B cell (primary cell): ENCODE measurements at places on chromosomes 16 and 17. TPM values are rescaled to one million over a fixed set of nuclear protein-coding genes. Genes with fewer than 3 reads are reported as not detected.

- H3K4me3 ChIP-seq = no peak overlapping the region
- H3K27me3 ChIP-seq = peaks cover 3% of the 10 kb centered on the region
- H3K4me1 ChIP-seq = no peaks in the 10 kb centered on the region
- no peak for DNase-seq
Observed at GRCh38 chr16:23222929-23223328, 40.4 kb downstream of the SCNN1G start.

GRCh38 chr17:69949973-69950695 lies 124.9 kb upstream of the KCNJ16 start:
- H3K4me3 ChIP-seq = no peak overlapping the region
- DNase-seq = no peak
- no peaks in the 10 kb centered on the region for H3K27me3 ChIP-seq
- no peaks in the 10 kb centered on the region for H3K4me1 ChIP-seq
- no peak overlapping the region for H3K27ac ChIP-seq

- peaks cover 3% of the 10 kb centered on the region for H3K4me1 ChIP-seq
- DNase-seq = no peak
- H3K4me3 ChIP-seq = no peak overlapping the region
- no peaks in the 10 kb centered on the region for H3K36me3 ChIP-seq
- peaks cover 5% of the 10 kb centered on the region for H3K27me3 ChIP-seq
- no peak overlapping the region for H3K27ac ChIP-seq
Observed at GRCh38 chr16:1108299-1109252, 12.5 kb upstream of the C1QTNF8 start.

- DNase-seq = no peak
- peaks cover 28% of the 10 kb centered on the region for H3K4me1 ChIP-seq
- H3K27ac ChIP-seq = no peak overlapping the region
- H3K4me3 ChIP-seq = no peak overlapping the region
Observed at GRCh38 chr17:5331506-5331905, 49.4 kb downstream of the RABEP1 start.

DNA sequence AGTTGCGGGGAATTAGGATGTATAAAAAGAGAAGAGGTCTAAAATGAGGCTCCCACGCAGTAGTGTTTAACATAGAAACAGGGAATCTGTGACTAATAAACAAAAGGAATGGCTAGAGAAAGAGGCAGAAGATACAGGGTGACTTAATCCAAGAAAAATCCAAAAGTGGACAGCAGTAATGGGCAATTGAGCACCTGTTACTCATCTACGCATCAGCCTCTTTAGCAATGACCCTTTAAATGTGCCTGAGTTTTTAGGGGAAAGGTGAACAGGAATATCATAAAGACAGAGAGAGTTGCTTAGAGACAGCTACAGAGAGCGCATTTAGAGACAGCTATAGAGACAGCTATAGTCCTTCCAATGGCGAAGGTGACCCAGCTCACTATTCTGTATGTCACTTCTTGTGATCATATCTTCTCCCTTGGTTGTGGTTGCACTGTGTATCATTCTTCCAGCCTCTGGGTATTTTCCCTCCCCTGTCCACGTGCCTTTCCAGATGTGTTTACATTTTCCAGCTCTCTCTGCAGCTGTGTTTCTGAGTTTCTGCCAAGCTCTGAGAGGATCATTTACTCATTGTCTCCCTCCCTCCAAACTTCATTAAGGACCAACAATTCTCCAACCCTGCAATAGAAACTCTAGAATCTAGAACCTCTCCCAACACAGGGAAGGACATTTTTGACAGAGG lies 61.5 kb downstream of the MYOCD start:
- H3K27ac ChIP-seq = no peak overlapping the region
- no peaks in the 10 kb centered on the region for H3K36me3 ChIP-seq
- no peaks in the 10 kb centered on the region for H3K4me1 ChIP-seq
- H3K27me3 ChIP-seq = no peaks in the 10 kb centered on the region
- no peak for DNase-seq
- H3K4me3 ChIP-seq = no peak overlapping the region

The RNF227 gene
- 5.8 and 11.8 TPM in 2 replicates for polyA plus RNA-seq

GRCh38 chr17:77781536-77781935 lies 177.0 kb upstream of the TNRC6C start:
- no peak for DNase-seq
- H3K4me1 ChIP-seq = no peaks in the 10 kb centered on the region
- no peak overlapping the region for H3K27ac ChIP-seq
- no peak overlapping the region for H3K4me3 ChIP-seq
- H3K27me3 ChIP-seq = no peaks in the 10 kb centered on the region

The ADAM11 gene
- polyA plus RNA-seq = 0.62 and 1.00 TPM in 2 replicates

DNA sequence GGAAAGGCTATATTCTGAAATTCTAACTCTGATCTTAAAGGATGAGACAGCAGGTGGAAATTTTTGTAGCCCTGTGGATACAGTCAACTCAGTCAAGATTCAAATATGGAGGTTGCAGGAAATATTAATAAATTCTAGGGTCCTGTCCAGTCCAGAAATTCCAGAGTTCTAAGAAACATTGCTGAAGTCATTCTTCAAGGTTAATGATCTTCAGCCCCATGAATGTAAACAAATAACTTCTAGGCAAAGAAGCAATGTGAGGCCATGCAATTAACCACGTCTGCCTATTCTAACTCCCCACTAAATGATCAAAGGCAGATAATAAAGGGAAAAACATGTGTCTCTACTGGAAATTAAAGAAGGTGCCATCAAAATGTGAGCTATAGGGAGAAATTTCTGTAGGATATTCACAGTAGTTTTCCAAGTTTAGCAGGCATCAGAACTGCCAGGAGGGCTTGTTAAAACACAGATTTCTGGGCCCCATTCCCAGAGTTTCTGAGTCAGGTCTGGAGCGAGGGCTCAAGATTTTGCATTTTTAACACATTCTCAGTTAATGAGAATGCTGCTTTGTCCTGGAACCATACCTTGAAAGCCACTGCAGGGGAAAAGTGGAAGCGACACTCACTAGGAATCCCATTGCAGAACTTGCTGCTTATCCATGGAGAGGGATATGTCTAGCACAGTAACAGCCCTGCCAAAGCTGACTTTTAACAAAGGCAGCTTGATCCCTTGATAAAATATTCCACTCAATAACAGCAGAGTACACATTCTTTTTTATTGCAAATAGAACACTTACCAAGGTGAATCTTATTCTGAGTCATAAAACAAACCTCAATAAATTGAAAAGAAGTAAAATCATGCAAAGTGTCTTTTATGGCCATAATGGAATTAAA lies 61.8 kb downstream of the DNAH3 start:
- H3K36me3 ChIP-seq = no peaks in the 10 kb centered on the region
- no peak overlapping the region for H3K27ac ChIP-seq
- H3K4me3 ChIP-seq = no peak overlapping the region
- no peaks in the 10 kb centered on the region for H3K4me1 ChIP-seq
- no peak for DNase-seq
- H3K27me3 ChIP-seq = no peaks in the 10 kb centered on the region

- peaks cover 11% of the 10 kb centered on the region for H3K27me3 ChIP-seq
- no peak overlapping the region for H3K4me3 ChIP-seq
- H3K27ac ChIP-seq = no peak overlapping the region
- no peaks in the 10 kb centered on the region for H3K4me1 ChIP-seq
Observed at GRCh38 chr16:77437859-77438258, 3.0 kb upstream of the ADAMTS18 start.

The KAT8 gene
- polyA plus RNA-seq = 102 TPM in 2 replicates

GRCh38 chr17:65530523-65531255 lies 30.8 kb downstream of the AXIN2 start:
- H3K36me3 ChIP-seq = no peaks in the 10 kb centered on the region
- H3K4me3 ChIP-seq = no peak overlapping the region
- no peaks in the 10 kb centered on the region for H3K27me3 ChIP-seq
- H3K27ac ChIP-seq = no peak overlapping the region
- no peaks in the 10 kb centered on the region for H3K4me1 ChIP-seq
- DNase-seq = no peak

GRCh38 chr17:30503558-30503957 lies 26.4 kb downstream of the GOSR1 start:
- no peak overlapping the region for H3K27ac ChIP-seq
- H3K4me3 ChIP-seq = no peak overlapping the region
- DNase-seq = no peak
- no peaks in the 10 kb centered on the region for H3K27me3 ChIP-seq

DNA sequence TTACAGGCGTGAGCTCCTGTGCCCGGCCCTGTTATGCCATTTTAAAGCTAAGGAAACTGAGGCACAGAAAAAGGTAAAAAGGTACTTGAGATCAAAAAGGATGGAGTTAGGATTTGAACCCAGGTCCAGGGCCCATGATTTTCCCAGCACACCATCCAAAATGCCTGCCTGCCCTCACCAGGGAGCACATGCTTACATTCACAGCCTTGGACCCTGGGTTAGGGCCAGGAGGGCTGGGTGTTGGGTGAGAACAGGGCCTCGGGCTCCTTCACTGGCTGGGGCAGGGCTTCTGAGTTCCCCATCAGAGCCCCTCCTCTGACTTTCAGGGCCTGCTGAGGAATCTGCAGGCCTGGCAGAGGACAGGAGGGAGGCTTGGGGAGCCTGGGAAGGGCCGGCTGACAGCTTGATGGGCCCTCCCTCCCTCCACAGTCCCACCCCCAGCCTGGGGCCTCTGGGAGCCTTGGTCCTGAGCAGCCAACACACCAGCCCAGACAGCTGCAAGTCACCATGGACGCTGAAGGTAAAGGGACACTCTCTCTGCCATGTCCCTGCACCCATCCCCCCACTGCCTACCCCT lies at the start of gene QPRT:
TSS of gene QPRT (plus strand) at position 490 of the 577 bp plus-strand sequence. CDS start at position 508, 18 bp downstream.
- peaks cover 25% of the 10 kb centered on the region for H3K4me1 ChIP-seq
- H3K36me3 ChIP-seq = no peaks in the 10 kb centered on the region
- DNase-seq = peak; percentile 10
- H3K4me3 ChIP-seq = no peak within 1 kb of the TSS
- no peak within 1 kb of the TSS for H3K27ac ChIP-seq

DNA sequence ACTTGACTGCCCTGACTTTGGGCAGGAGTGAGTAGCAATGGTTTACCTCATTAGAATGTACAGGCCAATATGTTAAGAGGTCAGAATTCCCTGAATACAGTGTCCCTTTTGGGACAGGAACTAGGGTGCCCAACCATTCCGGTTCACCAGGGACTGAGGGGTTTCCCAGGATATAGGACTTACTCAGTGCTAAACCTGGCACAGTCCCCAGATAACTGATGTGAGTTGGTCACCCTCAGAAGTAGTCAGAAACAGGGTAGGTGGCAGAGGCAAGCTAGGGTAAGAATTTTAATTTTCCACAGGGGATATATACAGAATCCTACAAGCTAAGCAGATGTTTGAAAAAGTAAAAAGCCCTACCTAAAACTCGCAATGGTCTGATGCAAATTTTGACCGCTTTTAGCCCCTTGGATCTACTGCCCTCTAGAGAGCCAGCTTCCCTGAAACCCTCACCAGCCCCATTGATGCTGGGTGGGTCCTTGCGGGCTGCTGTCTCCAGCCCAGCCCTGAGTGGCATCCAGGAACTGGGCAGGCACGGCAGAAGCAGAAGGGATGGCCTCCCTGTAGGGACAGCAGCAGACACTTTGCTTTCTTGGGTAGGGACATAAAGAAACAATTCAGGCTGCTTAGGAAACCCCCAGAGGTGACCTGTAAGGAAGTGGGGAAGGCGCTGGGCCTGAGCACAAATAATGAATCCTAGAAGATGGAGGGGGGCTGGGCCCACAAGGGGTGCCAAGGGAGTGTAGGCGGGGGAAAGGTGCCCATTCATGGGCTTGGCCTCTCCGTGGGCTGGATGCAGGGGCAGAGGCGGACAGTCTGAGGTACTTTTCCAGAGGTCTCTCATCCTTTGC lies 434.8 kb downstream of the SLC39A11 start:
- no peaks in the 10 kb centered on the region for H3K27me3 ChIP-seq
- no peak overlapping the region for H3K27ac ChIP-seq
- DNase-seq = no peak
- no peaks in the 10 kb centered on the region for H3K36me3 ChIP-seq

The KRTAP4-4 gene
- not detected in 2 replicates for polyA plus RNA-seq

GRCh38 chr17:56309897-56310296 lies 156.6 kb downstream of the ANKFN1 start:
- no peaks in the 10 kb centered on the region for H3K27me3 ChIP-seq
- no peak for DNase-seq
- H3K27ac ChIP-seq = no peak overlapping the region
- H3K4me3 ChIP-seq = no peak overlapping the region
- no peaks in the 10 kb centered on the region for H3K36me3 ChIP-seq

GRCh38 chr17:61442136-61442775 lies 10.0 kb upstream of the TBX4 start:
- no peak overlapping the region for H3K4me3 ChIP-seq
- no peaks in the 10 kb centered on the region for H3K4me1 ChIP-seq
- H3K27me3 ChIP-seq = peaks cover 40% of the 10 kb centered on the region
- DNase-seq = no peak

DNA sequence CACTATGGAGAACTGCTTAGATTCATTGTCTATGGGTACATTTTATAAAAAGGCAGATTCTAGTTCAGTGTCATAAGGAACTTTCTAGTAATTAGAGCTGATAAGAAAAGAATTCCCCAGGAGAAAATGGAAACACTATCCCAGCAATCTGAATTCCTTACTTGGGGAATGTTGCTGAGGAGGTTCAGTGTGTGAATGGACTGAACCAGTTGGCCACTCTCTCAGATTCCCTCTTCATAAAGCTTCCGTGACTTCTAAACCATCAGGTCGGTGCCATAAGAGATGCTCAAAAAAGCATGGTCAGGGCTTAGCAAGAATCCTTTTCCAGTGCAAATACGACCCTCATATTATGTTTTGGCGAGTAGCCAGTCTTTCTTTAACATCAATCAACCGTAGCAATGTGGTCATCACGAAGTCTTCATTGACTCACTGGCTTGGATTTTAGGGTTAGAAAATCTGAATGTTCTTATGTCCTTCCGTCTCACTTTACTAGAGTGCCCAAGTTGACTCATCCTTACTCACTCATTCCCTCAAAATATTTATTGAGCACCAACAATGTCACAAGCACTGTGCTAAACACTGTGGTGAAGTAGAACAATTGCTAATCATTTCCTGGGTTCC lies 102.7 kb upstream of the HLF start:
- no peak overlapping the region for H3K27ac ChIP-seq
- no peak for DNase-seq
- H3K27me3 ChIP-seq = no peaks in the 10 kb centered on the region
- H3K36me3 ChIP-seq = no peaks in the 10 kb centered on the region

- H3K36me3 ChIP-seq = no peaks in the 10 kb centered on the region
- no peak overlapping the region for H3K27ac ChIP-seq
- DNase-seq = no peak
- no peaks in the 10 kb centered on the region for H3K4me1 ChIP-seq
- no peak overlapping the region for H3K4me3 ChIP-seq
- no peaks in the 10 kb centered on the region for H3K27me3 ChIP-seq
Observed at GRCh38 chr17:49926886-49927285, 42.1 kb upstream of the DLX4 start.

The SLC12A3 gene
- 0.72 and 1.3 TPM in 2 replicates for polyA plus RNA-seq

- H3K4me3 ChIP-seq = no peak overlapping the region
- peaks cover 24% of the 10 kb centered on the region for H3K36me3 ChIP-seq
- H3K27ac ChIP-seq = no peak overlapping the region
- no peak for DNase-seq
- H3K27me3 ChIP-seq = no peaks in the 10 kb centered on the region
Observed at GRCh38 chr16:88653596-88654362, 2.9 kb upstream of the CYBA start.

The NPIPA8 gene
- polyA plus RNA-seq = 2.2 and 15.7 TPM in 2 replicates

DNA sequence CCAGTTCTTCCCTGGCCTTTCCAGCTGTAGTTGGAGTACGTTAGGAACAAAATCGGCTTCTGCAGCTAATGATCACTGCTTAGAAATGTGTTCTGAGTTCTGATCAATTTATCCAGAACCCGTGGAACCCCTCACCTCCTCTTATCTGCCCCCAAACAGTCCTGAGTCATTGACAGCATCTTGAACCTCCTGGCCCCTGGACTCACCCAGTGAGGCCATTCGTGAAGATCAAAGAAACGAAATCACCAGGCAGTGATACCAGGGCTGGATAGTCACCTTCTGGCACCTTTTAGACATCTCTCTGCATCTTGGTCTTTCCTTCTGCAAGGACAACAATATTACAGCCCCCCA lies 17.0 kb upstream of the EXOC7 start:
- no peak overlapping the region for H3K4me3 ChIP-seq
- peaks cover 21% of the 10 kb centered on the region for H3K4me1 ChIP-seq
- no peaks in the 10 kb centered on the region for H3K36me3 ChIP-seq
- H3K27me3 ChIP-seq = peaks cover 6% of the 10 kb centered on the region
